ENCODE measurements at places on chromosomes 5 and 9. TPM values are rescaled to one million over a fixed set of nuclear protein-coding genes. Genes with fewer than 3 reads are reported as not detected.

TLE4 gene
- total RNA-seq: 9.6 TPM

C5orf58 gene
- total RNA-seq: not detected

TAS2R1 gene
- not detected for total RNA-seq

DDX4 gene
- not detected for total RNA-seq

DNA sequence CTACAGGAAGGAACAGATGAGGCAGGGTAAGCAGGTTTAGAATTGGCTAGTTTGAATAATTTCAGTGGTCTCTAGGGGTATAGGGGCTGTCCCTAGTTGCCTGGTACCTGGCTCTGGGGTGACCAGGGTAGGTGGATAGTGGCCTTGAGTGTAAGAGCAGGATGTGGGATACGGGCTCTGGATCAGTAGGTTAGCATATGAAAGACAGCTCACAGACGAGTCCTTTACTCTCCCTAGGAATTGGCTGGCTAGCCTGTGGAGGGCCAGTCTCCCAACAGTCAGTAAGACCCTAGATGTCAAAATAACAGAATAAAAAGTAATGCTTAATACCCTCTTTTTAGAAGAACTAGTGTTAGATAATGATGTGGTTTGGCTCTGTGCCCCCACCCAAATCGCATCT is 16.6 kb upstream of the C9orf152 start:
- DNase-seq: no peak

GRCh38 chr9:3578786-3579185 is 53.0 kb upstream of the RFX3 start:
- peak; percentile 77 for DNase-seq

- DNase-seq: no peak
Observed at GRCh38 chr5:132486318-132487094, 4.1 kb downstream of the IRF1 start.

DNA sequence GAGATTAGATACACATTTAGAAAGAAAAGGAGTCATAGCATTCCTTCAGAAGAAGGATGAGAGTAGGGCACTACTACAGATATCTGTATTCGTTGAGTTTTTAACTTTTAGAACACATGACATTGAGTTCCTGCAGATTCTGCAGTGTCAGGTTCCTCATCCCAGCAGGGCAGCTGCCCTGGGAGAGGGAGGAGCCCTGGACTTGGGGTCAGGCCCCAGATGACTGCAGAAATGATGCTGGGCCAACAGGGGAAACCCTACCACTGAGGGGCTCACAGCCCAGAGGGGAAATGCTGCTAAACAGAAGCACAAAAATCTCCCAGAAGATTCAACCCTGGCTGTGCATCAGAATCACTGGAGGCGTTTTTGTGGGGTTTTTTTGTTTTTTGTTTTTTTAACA is 68.9 kb upstream of the TAF1L start:
- DNase-seq: no peak

DNA sequence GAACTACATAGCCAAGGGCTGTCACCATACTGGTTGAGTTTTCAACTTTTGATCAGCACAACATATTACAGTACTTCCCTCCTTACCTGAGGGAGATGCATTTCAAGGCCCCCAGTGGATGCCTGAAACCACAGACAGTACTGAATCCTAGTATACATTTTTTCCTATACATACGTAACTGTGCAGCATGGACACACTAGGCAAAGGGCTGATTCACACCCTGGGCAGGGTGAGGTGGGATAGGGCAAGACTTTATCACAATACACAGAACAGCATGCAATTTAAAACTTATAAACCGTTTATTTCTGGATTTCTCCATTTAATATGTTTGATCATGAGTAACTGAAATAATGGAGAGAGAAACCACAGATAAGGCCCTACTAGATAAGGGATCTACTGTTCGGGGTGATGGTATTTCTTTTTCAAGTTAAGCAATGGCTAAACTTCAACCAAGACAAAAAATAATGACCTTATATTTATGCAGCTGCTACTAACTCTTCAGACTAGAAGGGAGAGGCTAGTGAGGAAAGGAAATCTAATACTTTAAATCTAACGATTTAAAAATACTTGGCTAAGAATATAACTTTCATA is 186.9 kb upstream of the GNA14 start:
- no peak for DNase-seq

- peak; percentile 61 for DNase-seq
Observed at GRCh38 chr9:107737987-107738743, 248.6 kb upstream of the KLF4 start.

DNA sequence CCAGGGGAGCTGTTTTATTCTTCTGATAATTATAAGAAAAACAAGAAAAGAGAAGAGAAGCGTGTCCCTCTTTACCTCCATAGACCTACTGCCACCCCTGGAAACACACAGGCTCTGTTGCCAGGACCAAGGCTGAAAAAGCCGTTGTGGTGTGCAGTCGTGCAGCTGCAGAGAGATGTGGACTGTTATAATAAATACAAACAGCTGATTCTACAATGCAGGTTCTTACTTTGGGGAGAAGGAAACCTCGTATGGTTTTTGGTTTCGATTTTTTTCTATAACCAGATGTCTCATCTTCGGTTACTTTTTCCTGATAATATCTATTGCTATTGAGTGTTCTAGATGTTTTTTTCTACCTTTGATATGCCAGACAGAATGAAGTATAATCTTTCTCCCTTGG is 28.1 kb downstream of the FYB1 start:
- no peak for DNase-seq

GRCh38 chr9:95463148-95464060 is 53.4 kb downstream of the PTCH1 start:
- no peak for DNase-seq

DNA sequence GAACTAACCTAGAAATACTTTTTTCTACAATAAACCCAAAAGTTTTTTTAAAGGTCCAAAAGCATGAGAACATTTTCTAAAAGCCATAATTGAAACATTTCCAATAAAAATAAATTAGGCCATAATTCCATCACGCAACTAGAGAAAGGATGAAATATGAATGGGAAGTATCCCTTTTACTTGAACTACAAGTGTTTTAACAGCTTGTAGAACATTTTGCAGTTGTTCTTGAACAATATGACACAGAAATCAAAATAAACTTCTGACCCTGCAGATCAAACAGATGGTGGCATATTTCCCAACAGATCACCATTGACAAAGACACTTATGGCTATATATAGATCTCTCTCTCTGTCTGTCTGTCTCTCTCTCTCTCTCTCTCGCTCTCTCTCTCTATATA is 624.4 kb downstream of the PSAT1 start:
- no peak for DNase-seq

GRCh38 chr9:125763394-125763801 is 16.2 kb downstream of the PBX3 start:
- DNase-seq: peak; percentile 50

GRCh38 chr9:20178197-20178596 is 389.4 kb upstream of the SLC24A2 start:
- no peak for DNase-seq

- peak; percentile 38 for DNase-seq
Observed at GRCh38 chr5:99141534-99142128, 212.8 kb upstream of the CHD1 start.

Measured in renal cortical epithelial cell (primary cell).